ENCODE measurements at places on chromosomes 12 and 14. TPM values are rescaled to one million over a fixed set of nuclear protein-coding genes. Genes with fewer than 3 reads are reported as not detected.

Gene NUAK1
- polyA plus RNA-seq: 6.7 TPM

Gene HOXC12
- not detected for polyA plus RNA-seq

Gene PRR4
- polyA plus RNA-seq: 1.9 TPM

Gene SMARCD1
- polyA plus RNA-seq: 130 TPM

Gene FBLN5
- 0.88 TPM for polyA plus RNA-seq

Gene PMEL
- polyA plus RNA-seq: 467 TPM

Gene MIPOL1
- polyA plus RNA-seq: 1.3 TPM

Gene LHX5
- 4.6 TPM for polyA plus RNA-seq

Gene CPSF2
- 11.3 TPM for polyA plus RNA-seq

Gene DPF3
- not detected for polyA plus RNA-seq

Gene BHLHE41
- polyA plus RNA-seq: 1.1 TPM

Gene NEK9
- 16.0 TPM for polyA plus RNA-seq

Gene SP1
- polyA plus RNA-seq: 46.4 TPM

Gene OAS2
- not detected for polyA plus RNA-seq

Gene SLC5A8
- polyA plus RNA-seq: 0.21 TPM

Gene PRICKLE1
- polyA plus RNA-seq: 14.0 TPM

Gene CCDC88C
- polyA plus RNA-seq: 19.5 TPM

Gene NEDD1
- polyA plus RNA-seq: 6.9 TPM

Gene NTN4
- polyA plus RNA-seq: 0.86 TPM

Gene CLEC6A
- not detected for polyA plus RNA-seq

Gene PLEKHH1
- polyA plus RNA-seq: 28.3 TPM

All from H1 (cell line).